ENCODE measurements at places on chromosomes 2 and 18. TPM values are rescaled to one million over a fixed set of nuclear protein-coding genes. Genes with fewer than 3 reads are reported as not detected.

Gene HTRA2
- total RNA-seq = 28.5 TPM

Gene FHL2
- 1,772 TPM for total RNA-seq

Gene C2orf78
- not detected for total RNA-seq

Gene TCF23
- total RNA-seq = 0.10 TPM

Gene DCTN1
- total RNA-seq = 177 TPM

Gene ERBB4
- total RNA-seq = 17.9 TPM

DNA sequence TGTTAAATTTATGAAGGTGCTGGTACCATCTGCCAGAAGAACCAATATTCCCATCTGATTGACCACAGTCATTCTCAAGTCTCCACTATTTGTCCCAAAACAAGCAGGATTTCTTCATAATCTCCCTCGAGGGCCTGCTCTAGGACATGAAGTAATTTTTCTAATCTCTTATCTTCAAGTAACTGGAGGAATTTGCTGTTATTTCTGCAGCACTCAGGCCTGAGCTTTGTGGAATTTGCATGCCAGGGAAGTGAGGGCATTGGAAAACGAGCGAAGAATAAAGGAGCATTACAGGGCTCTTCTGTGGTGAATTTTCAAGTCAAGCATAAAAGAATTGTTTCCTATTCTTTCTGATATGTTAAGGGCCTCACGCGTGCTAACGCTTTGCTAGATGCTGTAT lies 161.2 kb upstream of the EPAS1 start:
- DNase-seq = no peak

GRCh38 chr18:56836173-56836572 lies 185.0 kb downstream of the WDR7 start:
- DNase-seq = no peak

- no peak for DNase-seq
Observed at GRCh38 chr2:201237486-201238123, 22.7 kb upstream of the CASP8 start.

DNA sequence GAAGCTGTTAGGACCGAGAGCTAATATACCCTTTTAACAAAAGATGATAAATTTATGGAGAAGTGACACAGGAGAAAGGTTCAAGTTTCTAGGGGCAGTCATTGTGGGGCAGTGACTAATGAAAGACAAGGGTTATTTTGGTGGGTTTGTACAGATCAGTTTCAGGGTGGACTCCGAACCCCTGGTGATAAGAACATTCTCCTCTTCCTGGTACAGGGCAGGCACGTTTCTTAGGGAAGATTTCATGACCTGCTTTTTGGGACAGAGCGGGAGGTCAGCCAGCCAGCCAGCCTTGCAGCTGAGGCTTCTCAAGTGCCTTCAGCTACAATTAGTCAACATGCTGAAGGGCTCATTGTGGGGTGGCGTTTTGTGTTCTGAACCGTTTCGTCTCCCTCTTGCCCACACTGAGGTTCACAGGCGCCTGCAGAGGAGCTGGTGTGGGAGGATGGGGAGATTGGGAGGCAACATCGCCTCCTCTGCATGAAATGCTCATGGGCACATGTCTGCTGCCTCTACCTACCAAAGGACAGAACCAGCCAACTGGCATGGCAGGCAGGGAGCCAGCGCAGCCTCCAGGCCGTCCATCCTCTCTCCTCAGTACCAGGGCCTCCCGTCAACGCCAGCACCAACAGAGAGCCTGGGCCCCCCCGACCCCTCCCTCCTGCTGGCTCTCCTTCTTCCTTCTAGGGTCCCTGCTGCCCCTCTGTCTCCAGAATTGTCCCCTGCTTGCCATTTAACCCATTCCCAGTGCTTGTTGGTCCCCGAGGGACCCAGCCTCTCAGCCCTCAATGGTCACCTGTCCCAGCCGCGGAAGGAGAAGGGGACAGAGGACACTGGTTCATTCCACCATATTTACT lies 9.6 kb downstream of the CHMP1B start:
- DNase-seq = no peak

DNA sequence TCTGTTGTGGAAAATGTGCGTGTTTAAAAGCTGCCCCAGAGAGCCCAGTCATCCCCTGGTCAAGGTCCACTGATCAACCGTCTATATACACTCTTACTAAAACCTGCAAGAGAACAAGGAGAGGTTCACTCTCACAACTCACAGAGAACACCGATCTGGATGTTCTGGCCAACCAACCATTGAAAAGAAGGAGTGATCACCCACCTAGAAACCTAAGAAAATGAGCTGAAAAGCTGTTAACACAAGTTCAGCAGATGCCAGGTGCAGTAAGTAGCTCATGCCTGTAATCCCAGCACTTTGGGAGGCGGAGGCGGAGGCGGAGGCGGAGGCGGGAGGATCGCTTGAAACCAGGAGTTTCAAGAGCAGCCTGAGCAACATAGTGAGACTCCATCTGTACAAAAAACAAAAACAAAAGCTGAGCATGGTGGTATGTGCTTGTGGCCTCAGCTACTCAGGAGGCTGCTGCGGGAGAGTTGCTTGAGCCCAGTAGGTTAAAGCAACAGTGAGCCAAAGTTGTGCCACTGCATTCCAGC lies 14.5 kb downstream of the ATG16L1 start:
- no peak for DNase-seq

- DNase-seq = no peak
Observed at GRCh38 chr18:78792094-78792493, 187.5 kb upstream of the SALL3 start.

- peak; percentile 52 for DNase-seq
Observed at GRCh38 chr18:3447068-3447894, 2.7 kb upstream of the TGIF1 start.

DNA sequence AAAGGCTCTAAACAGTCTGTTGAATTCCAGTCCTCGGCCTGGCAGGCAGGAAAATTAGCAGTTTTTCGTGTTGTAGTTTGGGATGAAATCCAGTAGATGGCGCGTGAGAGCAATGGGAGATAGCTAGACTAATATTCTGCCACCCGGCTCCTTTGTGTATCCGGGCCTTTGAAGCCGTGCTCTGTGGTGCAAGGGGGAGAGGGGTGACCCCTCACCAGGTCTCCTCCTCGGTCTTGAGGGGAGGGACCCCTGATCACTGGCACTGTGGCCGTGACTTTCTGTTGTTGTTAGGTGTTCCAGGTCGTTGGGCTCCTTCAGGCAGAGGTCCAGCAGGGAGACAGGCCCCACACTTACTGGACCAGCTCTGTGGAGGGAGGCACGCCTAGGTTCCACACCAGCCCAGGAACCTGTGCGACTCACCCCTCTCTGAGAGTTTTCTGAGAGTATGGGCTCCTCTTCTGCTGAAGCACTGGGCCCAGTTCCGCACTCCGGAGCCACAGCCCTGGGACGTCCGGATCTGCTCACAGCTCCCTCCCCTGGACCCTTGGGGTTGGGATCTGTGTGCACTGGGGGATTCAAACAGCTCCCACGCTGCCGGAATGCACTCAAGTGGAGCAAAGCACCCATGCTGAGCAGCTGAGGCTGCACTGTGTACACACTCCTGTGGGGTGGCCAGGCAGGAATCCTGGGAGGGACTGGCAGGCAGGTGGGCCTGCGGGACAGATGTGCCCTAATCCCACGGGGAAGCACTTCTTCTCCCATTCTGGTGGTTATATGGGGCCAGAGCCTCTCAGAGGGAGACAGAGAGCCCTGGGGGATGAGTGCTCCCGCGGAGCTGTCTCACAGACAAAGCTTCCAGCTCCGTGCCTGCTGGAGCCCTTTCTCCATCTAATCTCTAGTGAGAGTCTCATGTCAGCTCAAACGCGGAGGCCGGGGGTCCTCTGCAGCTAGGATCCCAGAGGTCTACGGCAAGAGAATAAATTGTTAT lies 8.8 kb downstream of the GKN2 start:
- DNase-seq = peak; percentile 31

DNA sequence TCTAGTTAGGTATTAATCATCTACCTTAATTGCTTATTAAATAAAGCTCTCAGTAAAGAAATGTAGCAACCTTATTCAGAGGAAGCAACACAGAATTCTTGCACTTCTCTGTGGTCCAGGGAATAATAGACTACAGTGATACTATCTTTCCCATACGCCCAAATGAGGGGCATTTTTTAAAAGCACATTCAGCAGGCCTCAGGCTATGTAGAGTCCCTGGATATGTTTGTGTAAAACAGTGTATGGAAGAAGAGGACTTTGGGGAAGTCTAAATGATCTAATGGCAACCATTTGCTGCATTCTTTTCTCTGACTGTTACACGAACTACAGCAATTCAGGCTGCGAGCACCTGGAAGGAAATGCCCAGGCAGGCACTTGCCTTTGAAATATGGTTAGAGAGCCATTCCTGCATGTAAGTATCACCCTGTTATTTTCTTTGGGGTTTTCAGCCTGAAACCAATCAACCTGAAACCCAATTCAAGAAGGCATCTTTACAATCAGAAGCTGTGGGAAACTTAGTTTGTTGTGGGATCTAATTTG lies 1814.7 kb upstream of the CELF4 start:
- DNase-seq = no peak

DNA sequence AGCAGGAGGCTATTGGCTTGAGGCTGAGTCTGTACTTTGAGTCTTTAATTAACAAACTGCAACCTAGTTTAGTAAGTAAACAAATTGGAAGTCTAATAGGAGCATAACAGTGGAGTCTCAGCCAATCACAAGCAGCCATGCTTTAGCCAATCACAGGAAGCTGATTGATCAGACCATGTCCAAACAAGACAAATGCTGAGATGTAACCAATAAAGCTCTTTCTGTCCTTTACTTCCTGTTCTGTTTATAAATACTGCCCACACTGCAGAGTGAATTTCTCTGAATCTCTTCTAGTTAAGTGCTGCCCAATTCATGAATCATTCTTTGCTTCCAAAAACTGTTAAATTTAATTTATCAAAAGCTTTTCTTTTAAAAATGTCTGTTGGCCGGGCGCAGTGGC lies 146.6 kb upstream of the DLX2 start:
- no peak for DNase-seq

DNA sequence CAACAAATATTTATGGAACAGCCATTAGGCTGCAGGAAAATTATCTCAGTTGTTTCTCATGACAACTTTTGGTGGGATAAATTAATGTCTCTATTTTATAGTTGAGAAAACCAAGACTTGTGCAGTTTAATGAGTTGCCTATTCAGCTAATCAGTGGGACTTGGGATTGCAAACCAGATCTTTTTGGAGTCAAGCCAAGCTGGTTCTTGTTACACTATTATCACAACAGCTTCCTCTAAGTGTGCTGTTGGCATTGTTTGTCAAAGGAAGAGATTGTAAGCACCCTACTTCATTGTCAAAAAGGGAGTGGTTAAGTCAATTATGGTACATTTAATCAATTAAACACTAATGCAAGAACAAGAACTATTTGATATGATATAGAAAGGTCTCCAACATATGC lies 119.2 kb downstream of the PAX3 start:
- no peak for DNase-seq

DNA sequence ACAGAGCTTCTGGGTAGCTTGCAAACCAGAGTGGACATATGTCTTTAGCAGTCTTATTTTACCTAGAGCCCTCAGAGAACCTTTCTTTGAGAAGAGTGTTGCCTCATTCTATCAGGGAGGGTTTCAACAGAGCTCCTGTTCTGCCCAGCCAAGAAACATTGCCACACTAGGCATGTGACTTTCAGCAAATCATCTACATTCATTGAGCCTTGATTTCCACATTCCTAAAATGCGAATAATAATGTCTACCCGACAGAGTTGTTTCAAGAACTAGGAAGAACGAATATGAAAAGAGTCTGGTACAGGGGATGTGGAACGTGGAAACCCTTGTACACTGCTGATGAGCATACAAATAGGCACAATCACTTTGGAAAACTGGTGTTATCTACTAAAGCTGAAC lies 7.8 kb upstream of the PRKAG3 start:
- no peak for DNase-seq

- DNase-seq = peak; percentile 77
Observed at GRCh38 chr2:223613017-223613950, 11.1 kb upstream of the SCG2 start.

DNA sequence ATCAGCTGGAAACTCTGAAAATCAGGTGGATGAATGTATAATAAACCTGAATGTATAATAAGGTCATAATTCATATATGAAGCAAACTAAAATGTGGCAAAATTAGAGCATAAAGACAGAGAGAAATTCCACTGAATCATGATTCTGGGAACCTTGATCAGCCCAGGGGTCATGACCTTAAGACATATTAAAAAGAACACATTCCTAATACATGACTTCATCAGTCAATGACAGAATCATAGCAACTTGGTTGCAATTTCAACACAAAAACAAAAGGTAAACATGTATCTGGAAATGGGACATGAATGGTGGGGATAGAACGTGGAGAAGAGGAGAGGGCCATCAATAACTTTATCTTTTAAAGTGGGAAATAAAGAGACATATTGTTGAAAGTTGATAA lies 17.6 kb downstream of the AFF3 start:
- DNase-seq = no peak

DNA sequence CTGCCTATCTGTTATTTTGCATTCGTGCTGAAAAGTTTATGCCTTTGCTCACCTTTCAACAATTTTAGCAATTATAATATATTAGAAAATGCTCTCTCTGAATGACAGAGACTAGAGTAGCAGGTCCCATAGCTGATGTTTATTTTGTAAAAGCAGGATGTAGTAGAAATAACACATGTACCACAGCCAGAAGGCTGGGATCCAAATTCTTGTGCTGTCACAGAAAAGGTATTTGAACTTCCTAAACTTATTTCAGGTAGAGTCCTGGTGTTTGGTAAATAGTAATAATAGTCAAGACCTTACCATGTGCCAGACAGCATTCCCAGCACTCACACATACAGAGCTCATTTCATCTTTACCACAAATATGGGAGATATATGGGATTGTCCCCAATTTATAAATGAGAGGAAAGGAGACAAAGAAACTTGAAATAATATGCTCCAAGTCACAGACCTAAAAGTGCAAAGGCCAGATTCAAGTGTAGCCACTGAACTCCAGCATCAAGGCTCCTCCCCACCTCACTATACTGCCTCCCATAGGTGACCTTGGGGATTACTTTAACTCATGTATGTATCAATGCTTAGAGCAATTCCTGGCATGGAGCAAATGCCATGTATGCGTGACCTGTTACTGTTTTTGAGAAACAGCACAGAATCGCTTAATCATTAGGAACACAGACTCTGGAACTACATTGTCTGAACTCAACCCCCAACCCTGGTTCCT lies 284.7 kb upstream of the RAB12 start:
- DNase-seq = no peak

GRCh38 chr2:9330612-9331270 lies 92.6 kb downstream of the ITGB1BP1 start:
- DNase-seq = no peak
